ENCODE measurements at places on chromosomes 2 and 18.
A peak's percentile ranks its signal among the peaks of the same experiment; 100 is the strongest.

DNA sequence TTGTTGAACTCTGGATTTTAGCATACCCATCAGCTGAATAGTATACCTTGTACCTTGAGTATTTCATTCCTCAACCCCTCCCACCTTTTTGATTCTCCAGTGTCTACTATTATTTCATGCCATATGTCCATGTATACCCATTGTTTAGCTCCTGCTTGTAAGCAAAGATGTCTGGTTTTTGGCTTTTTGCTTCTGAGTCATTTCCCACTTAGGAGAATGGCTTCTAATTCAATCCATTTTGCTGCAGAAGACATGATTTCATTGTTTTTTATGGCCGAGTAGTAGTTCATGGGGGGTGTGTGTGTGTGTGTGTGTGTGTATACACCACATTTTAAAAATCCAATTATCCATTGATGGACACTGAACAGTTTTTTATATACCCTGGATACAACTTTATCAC, 24.3 kb upstream of the MOCOS start:
- no peak for DNase-seq

DNA sequence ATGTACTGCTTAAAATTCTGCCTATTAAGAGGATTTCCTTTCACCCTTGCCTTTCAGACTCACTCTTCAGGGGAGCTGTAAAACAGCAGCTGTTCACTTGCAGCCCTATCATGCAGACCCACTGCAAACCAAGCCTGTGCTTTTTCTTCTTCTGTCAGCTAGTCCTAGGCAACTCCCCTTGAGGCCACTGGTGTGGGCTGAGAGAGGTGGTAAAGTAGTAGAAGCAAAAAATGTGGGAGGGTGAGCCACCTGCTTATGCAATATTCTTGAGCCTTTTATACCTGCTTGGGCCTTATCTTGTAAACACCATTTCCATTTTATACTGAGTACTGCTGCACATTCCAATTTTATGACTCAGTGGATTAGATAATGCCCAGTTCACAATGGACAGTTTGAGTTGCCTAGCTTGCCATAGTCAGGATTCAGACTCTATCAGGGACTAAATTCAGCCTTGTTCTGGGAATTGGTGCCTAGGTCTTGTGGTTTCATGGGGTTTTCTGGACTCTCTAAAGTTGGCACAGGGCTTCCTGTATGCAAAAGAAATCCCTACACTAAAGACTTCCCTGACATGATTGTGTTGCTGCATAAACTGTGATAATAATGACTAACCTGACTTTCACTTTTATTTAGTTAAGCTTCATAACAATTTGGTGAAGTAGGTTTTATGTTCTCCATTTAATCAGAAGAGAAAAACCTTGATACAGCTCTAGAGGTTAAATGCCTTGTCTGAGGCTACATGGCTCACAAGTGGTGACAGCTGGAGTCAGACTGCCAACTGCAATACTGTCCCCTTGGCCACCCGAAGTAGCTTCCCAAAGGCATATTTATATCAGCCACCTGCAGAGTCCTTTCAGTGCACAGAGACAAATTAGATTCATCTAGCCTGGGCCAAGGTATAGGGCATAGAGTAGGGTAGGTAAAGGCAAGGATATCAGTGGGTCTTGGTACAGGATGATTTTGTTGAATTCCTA, 47.4 kb upstream of the KDM3A start:
- no peak for DNase-seq

DNA sequence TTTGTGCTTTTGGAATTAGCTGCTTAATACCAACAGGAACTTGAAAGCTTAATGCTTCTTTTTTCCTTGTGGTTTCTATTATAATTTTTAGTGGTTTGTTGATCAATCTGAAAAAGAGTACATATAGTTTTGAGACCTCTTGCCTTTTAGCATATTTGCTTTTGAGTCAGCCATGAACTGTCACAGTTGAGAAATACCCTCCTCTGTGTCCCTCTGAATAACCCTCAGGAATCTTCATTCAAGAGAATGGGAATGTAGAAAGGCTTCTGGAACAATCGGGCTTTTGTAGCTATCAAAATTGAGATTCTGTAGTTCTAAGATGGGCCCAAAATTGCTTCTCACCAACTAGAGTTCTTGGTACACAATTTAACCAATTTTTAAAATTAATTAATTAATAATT, 451.1 kb upstream of the TRIB2 start:
- no peak for DNase-seq

GRCh38 chr2:20961858-20962257, 82.0 kb downstream of the APOB start:
- DNase-seq, result no peak

GRCh38 chr18:66329716-66330115, 274.2 kb downstream of the CDH19 start:
- DNase-seq, result no peak

- no peak for DNase-seq
These were observed 7.8 kb upstream of the FZD7 start for GRCh38 chr2:202025816-202026215.

DNA sequence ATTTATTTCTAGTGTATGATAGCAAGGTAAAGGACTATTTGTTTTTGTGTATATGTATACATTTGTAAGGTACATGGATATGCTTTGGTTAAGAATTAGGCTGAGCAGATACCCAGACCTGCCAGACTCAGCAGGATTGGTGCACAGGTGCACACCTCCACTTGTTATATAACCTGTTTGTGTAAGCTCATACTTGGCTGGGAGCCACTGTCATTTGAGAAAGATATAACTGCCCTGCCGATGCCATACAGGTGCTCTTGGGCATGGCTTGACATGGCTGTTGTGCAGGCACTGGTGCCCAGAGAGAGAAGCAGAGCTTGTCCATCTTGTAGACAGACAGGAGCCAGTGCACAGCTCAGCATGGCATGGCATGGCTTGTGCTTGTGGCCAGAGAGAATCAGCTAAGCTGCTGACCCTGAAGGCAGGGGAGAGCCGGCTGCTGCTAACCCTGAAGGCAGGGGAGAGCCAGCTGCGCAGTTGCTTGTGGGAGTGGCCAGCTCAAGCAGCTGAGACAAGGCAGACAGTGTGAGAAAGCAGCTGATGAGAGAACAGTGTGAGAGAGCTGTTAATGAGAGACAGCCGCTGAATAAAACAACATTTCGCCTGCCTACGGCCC, 136.5 kb downstream of the RNF144A start:
- no peak for DNase-seq

DNA sequence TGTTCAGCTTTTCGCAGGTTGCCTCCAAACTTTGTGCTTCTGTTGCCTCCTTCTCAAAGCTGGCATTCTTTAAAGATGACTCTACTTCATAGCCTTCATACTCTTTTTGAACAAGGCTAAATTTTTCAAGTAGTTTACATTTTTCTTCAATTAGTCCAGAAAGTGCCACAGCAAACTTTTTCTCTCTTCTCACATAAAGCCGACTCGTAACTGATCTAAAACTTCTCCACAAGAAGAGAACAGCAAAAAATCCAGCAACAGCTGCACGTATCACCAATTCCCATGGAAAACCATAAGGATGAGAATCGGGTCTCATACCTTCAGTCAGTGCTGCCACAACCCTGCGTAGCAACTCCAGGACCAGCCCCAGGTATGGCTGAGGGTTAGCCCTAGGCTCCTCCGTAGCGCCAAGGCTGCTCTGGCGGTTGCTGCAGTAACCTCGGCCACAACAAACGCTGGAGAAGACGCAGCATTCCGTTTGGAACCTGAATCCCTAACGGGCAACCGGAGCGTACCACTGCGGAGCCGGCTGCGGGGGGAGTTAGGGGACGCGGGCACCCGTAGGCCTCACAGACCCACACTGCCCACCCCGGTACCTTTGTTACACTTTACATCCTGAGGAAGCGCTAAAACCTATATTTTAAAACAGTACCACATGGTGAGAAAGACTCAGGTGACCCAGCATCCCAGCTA, at the start of gene CTAGE1:
Gene CTAGE1 (minus strand): TSS at position 420 of the 693 bp plus-strand sequence. CDS start 104 bp downstream, at position 316.
- DNase-seq, result no peak

GRCh38 chr2:74502720-74503505, 3.5 kb upstream of the LBX2 start:
- DNase-seq, result peak; percentile 18

GRCh38 chr2:80329491-80329890, 24.9 kb upstream of the LRRTM1 start:
- DNase-seq, result no peak

DNA sequence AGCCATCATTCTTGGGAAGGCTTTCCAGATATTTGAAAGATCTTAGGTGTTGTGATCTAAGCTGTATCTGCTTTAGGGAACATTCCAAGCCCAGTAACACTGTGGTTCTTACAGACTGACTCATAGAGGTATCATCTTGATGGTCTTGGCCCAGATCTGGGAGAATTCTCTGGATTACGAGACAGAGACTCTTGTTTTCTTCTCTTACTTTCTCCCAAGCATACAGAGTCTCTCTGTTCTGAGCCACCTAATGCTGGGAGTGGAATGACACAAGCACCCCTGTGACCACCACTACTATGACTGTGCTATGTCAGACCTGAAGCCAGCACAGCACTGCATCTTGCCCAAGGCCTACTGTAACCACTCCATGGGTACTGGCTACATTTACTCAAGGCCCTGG, 81.0 kb upstream of the EPAS1 start:
- DNase-seq, result no peak

DNA sequence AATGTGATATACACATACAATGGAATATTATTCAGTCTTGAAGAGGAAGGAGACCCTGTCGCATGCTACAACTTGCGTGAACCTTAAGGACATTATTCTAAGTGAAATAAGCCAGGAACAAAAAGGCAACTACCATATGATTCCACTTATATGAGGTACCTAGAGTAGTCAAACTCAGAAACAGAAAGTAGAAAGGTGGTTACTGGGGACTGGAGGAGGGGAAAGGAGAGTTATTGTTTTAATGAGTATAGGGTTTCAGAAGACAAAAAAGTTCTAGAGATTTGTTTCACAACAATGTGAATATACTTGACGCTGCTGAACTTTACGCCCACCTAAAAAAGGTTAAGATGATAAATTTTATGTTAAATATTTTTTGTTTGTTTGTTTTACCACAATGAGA, 47.0 kb downstream of the CXCR4 start:
- no peak for DNase-seq

- no peak for DNase-seq
These were observed 759 bp upstream of the ACTR1B start for GRCh38 chr2:97664636-97664970.

DNA sequence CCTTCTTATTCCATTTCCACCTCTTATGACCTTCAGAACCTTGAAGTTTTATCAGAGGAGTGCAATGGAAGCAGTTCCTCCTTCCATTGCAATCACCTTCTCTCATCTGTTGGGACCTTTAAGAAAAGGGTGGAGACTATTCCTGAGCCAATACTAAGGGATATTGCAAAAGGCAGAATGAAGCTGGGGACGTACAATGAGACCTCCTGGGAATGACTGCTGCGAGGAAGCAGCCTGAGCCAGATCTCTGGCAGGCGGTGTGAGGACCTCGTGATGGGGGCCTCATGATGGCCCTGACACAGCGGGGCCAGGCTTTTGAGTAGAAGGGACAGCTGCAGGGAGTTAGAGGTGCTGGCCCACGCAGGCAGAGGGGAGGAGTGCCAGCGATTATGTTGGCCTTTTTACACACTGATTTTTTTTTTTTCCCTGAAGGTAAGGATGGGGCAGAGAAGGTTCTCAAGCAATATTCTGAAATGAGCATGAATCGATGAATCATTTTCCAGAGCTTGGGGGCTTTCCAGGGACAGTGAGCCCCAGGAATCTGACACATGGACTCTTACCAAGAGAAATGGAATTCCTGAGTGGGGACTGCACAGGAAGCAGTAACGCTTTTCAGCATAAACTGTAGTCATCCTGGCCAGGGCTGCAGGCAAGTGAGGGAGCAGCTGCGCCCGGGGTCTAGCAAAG, 40.0 kb upstream of the LAPTM4A start:
- DNase-seq, result no peak

DNA sequence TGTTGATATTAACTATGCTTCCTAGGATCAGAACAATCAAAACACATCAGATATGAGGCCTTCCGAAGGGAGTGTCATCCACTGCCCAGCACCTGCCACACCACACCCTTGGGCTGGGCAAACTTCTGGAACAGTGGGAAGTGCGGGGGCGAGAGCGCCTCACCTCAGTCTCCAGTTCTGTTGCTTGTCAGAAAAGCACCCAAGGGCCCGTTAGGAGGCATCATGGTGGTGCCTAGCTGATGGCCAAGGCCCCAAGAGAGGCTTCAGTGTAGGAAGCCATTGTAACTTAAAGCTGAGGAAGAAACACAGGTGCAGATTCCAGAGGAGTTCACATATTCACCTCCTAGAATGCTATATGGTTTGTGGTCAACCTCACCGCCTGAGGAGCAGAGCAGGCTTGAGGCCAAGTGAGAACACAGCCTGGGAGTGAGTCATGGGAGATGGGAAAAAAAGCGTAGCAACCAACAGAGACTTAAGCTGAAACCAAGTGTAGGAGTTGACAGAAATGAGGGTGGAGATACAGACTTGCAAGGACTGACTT, 85.1 kb upstream of the ATL2 start:
- DNase-seq, result no peak

DNA sequence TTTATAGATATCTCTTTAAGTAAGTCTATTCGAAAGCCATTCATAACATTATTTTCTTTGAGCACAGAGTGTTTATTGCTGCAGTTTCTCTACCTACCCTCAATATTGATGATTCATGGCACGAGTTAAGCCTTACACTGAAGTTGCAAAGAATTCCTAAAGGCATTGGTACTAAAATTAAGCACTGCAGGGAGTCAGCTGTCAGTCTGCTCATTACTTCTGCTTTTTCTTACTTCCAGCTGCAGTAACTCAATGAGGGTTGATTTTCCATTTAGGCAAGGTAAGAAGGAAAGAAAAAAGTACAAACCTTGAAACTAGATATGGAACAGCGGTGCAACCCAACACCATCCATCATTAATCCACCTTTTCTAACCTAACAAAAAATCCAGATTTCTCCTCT, 65.2 kb downstream of the RNF152 start:
- DNase-seq, result no peak

- no peak for DNase-seq
These were observed 80.4 kb upstream of the RAPGEF4 start for GRCh38 chr2:172655091-172655837.

DNA sequence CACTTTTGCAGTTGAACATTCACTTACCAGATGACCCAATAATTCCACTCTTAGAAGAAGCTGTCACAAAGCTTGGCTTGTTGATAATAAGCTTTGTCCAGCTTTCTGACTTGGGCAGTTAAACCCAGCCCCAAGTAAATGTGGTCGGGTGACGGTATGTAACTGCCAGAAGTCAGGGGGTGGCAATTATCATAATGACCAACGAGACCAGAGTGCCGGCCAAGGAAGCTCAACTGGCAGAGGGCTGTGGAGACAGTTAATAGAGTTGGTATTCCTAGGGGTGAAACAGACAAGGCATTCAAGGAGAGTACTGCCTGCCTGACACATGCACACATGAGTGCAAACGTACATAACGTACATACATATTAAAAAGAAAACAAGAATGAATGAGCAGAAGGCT, 116.7 kb downstream of the EIPR1 start:
- DNase-seq, result no peak

DNA sequence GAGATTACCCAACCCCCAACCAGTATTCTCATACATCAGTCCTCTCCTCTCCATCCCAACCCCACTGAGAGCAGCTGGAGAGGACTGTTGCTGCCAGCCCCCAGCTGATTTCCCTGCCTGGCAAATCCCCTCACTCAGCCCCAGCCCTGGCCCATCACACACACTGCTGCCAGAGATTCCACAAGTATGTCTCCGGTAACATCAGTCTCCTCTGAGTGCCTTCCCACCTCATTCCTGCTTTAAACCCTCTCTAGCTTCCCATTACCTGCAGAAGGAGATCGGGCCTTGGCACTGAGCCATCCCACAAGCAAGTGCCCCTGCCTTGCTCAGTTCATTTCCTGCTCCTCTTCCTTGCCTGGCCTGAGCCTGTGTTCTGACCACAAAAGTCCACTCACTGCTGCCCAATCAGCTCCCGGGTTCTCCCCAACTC, 50.6 kb upstream of the ZFP36L2 start:
- no peak for DNase-seq

- DNase-seq, result no peak
These were observed 186.4 kb downstream of the EPHA4 start for GRCh38 chr2:221385716-221386115.
